Upper lobe of right lung (tissue), 1 donor: ENCODE measurements at places on chromosomes 5 and 9. TPM values are rescaled to one million over a fixed set of nuclear protein-coding genes. Genes with fewer than 3 reads are reported as not detected.

ADRA1B gene
- total RNA-seq = 7.1 TPM

DNA sequence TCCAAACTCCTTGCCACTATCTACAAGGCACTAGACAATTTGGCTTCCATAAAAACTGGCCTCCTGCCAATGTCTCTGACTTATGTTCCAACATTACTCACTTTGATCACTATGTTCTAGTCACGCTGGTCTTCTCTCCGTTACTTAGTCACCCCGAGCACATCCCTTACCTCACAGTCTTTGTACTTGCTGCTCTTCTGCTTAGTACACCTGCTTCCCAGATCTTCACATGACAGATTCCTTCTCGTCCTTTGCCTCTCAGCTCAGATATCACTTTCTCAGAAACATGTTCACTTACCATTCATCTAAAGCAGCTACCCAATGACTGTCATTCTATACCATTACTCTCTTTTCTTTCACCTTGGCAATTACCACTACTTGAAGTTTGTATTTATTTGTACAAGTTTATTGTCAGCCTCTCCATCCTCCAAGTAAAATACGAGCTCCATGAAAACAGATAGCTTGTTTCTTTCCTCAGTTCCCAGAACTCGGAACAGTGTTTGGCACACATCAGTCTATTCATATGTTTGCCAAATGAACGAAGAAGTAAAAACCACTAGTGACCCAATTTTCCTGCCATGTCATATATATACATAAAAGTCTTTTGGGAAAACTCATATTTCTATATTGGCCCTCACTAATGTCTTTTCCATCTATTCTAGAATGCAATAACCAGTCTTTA lies 5.9 kb upstream of the SLC22A5 start:
- no peaks in the 10 kb centered on the region for H3K4me1 ChIP-seq
- H3K36me3 ChIP-seq = no peaks in the 10 kb centered on the region
- DNase-seq = no peak
- H3K4me3 ChIP-seq = no peak overlapping the region
- H3K27ac ChIP-seq = no peak overlapping the region

DNA sequence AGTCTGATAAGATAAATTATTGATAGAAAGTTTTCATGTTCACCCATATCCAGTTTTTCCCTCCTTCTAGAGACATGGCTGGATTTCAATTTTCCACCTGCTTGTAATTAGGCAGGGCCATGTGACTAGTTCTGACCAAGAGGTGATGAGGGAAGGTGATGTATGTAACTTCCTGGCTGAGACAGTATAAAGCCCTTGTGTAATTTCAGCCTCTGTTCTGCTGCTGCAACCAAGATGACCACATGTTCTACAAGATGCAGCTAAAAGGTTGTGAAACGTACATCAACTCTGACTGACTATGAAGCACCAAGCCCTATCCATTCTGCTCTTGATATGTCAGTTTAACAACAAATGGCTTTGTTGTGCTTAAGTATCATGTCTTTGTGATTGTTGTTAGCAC lies 376.5 kb upstream of the DAB2 start:
- no peak overlapping the region for H3K27ac ChIP-seq
- H3K4me1 ChIP-seq = no peaks in the 10 kb centered on the region
- no peaks in the 10 kb centered on the region for H3K36me3 ChIP-seq

GRCh38 chr5:73687357-73687756 lies 61.4 kb downstream of the ARHGEF28 start:
- DNase-seq = no peak
- no peaks in the 10 kb centered on the region for H3K4me1 ChIP-seq
- no peaks in the 10 kb centered on the region for H3K27me3 ChIP-seq

DNA sequence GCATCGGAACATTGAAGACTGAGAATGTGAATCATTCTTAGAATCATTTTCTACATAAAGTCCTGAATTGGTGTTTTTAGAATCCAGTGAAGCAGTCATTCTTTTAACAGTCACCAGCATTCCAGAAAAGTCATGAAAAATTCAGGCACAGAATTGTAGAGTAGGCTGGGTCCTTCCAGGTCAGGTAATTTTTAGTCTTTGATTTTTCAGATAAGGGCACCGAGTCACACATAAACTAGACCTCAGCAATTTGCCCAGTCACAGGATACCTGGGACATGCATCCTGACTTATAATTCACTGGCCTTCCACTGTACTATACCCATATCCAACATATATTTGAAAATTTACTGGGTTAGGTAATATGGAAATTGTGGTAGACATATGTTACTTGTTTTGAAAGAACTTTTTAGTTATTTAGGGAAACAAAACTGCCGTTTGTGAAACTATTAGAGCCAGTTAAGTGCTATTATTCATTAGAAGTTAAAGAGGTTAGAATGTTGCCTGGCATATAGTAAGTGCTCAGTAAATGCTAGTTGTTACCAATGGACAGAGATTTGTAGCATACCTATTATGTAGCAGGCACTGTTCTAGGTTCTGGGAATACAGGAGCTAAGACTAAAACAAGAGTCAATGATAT lies 10.9 kb downstream of the MAN2A1 start:
- no peaks in the 10 kb centered on the region for H3K27me3 ChIP-seq
- DNase-seq = no peak
- H3K36me3 ChIP-seq = no peaks in the 10 kb centered on the region
- H3K4me1 ChIP-seq = peaks cover 33% of the 10 kb centered on the region
- no peak overlapping the region for H3K27ac ChIP-seq
